A549 treated with RU486 at 1 μM for 4 hours (cell line): ENCODE measurements at places on chromosomes 5 and 9. TPM values are rescaled to one million over a fixed set of nuclear protein-coding genes. Genes with fewer than 3 reads are reported as not detected.

The DNAJC18 gene
- 7.3 to 9.7 TPM (median 7.8 TPM) in 5 replicates for total RNA-seq

The TMEM245 gene
- total RNA-seq, result 31.5 to 47.8 TPM (median 45.7 TPM) in 5 replicates

The NR2F1-AS1 gene
- 3.6 to 6.3 TPM (median 4.0 TPM) in 5 replicates for total RNA-seq

The TOR2A gene
- total RNA-seq, result 8.7 to 13.9 TPM (median 11.9 TPM) in 5 replicates

The FGF1 gene
- 0.30 to 1.4 TPM (median 0.38 TPM) in 5 replicates for total RNA-seq

The AQP3 gene
- total RNA-seq, result 15.9 to 27.5 TPM (median 22.9 TPM) in 5 replicates
